ENCODE measurements at places on chromosomes 2 and 18.

DNA sequence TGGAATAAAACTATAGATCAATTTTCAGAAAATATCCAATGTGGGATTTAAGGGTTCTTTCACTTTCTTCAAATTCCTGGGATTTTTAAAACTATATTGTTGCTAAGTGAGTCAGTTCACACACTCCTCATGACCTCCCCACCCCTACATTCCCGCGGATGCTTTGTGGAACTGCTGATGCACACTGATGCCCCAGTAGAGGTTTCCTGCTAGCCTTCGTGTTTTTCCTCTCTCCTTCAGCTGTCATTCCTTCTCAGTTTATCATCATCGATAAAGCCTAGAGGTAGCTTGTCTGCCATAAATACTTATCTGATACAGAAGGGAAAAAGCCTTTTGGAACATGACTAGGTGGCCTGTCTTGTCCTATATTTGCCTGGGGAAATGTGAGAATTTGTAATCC, 67.4 kb upstream of the GALNT5 start:
- no peak for DNase-seq

GRCh38 chr18:54906331-54907185, 52.7 kb downstream of the CCDC68 start:
- DNase-seq = no peak

DNA sequence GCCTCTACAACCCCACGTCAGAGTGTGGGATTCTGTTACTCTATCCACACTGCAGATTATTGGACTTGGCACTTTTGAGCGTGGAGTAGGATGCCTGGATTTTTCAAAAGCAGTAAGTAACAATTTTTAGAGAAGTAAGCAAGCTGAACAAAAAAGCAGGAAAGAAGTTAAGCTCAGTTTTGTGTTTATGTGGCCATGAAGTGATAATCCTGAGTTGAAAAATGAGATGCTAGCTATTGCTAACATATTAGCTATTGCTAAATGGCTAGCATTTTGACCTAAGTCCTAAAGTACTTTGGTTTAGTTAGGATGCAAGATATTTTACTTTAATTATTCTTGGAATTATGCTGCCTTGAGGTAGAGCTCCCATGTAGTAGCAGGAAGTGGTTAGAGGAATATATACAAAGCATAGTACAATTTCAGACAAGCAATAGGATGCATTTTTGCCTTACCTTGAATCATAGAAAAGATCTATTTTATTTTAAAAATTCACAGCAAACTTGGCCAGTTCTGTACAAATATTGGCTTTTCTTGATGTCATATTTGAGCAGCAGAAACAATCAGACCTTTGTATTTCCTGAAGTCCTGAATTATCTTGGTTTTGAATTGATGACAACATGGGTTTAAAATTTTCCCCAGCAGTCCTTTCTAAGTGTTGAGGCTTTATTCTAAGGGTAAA, 74.6 kb downstream of the COX7A2L start:
- DNase-seq = no peak

GRCh38 chr2:169141713-169142352, 72.5 kb downstream of the DHRS9 start:
- DNase-seq = peak; percentile 5

DNA sequence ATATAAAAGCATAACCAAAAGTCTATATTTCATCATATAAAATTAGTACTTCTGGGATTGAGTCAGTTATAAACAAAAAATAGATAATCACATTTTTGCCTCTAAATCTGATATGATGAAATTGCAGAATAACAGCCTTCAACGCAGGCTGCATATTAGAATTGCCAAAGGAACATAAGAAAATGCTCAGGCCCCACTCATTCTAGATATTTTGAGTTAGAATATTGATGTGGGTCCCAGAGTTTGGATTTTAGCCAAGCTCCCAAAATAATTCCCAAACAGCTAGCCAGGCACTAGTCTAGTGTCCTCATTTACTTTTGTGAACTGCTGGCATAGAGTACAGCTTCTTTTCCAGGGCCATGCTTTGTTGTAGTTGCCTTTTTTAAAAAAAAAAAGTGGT, 63.5 kb downstream of the ZDBF2 start:
- DNase-seq = no peak

DNA sequence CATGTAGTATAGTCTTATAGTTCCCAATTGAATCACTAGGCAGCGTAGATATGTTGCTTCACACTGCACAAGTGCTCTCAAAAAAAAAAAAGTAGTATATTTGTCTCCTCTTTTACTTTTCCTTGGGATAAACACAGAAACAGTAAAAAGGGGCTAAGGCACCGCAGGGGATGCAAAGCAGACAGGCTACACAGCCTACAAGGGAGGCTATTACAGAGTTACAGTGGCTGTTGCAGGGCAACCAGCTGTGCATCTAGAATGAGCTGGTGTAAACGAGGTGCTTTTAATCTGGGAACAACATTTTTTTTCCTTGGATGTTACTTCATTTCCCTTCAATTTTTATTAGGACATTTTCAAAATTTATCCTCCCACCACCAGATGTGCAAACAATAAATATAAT, 1934.7 kb upstream of the CELF4 start:
- no peak for DNase-seq

- no peak for DNase-seq
These were observed 240.9 kb upstream of the ZNF521 start for GRCh38 chr18:25592804-25593360.

GRCh38 chr18:35460736-35461161, 37.0 kb downstream of the INO80C start:
- no peak for DNase-seq

DNA sequence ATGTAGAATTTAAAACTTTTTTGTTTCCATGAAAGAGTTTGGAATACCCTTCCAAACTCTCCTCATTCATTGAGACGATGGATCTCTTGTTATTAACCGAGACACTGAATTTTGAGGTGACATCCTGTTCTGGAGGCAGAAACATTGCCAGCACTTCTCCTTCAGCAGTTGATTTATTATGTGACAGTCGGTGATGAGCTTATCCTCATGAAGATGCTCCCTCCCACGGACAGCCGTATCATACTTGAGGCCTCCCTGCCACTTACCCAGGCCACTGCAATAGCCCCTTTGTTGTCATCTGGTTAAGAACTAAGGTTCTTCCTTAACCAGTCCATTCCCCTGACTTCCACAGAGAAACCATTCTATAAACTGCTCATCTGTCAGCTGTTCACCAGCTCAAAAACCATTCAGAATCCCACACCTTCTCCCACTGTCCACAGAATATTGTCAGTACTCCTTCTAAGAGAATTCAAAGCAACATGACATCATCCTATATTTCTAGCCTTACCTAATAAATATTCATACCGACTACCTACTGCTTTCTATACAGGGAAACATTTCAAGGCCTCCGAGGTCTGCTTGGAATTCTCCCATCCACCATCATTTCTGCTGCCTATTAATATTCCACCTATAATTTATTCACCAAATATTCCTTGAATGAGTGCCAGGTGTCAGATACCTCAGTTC, 139.0 kb upstream of the TRIB2 start:
- no peak for DNase-seq

DNA sequence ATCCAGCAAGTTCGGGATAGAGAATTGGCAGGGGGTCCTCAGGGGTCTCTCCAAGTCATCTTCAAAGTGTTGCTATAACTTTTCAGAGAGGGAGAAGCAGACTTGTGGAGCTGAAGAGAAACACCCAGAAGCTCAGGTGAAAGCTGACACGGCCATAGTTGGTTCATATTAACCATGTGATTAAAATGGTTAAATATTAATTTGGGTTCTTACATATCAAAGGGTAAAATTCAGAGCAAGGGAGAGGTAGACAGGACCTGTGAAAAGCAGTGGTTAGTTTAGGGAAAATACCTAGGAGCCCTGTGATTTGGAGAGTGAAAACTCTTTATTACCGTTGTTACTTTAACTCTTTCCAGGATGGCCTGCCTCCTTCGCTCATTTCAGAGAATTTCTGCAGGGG, at the start of gene UGT1A6:
Gene UGT1A6, plus strand, starts transcription at position 243 of the 400 bp plus-strand sequence. Its CDS starts 115 bp downstream, at position 358.
- no peak for DNase-seq

DNA sequence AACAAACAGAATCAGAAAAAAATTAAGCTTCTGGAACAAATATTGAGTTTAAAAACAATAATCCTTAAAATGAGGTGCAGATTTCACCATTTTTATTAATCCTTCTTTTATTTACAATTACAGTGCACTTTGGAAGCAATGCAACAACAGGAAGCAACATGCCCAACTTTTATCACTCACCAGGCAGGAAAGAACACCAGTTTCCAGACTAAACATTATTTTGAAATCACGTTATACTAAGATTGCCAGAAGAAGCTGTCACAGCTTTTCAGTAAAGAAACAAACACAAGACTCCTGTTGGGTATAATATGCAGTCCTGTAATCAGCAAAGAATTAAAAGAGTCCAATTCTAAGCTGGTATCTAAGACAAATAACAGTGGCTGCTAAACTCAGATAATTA, 137.9 kb upstream of the ZC3H15 start:
- DNase-seq = no peak

DNA sequence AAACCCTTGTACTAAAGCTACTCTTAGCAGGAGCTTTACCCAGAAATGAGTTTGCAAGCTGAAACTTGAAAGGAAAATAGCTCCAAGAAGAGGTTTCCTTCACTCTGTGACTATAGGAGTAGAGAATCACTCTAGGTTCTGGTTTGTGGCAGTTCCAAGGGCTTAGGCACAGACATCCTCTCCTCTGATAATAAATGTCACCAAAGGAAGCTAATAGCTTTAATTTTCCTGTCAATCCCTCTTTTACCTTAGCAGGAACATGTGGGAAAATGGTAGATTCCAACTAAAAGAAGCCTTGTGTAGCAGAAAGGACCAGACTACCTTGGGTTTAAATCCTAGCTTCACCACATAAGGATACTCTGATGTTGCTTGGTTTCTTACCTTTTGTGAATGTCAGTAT, 104.0 kb downstream of the FSHR start:
- no peak for DNase-seq

All from NCI-H2171 (cell line).